T-helper 17 cell (primary cell): ENCODE measurements at places on chromosomes 4 and X. TPM values are rescaled to one million over a fixed set of nuclear protein-coding genes. Genes with fewer than 3 reads are reported as not detected.

DNA sequence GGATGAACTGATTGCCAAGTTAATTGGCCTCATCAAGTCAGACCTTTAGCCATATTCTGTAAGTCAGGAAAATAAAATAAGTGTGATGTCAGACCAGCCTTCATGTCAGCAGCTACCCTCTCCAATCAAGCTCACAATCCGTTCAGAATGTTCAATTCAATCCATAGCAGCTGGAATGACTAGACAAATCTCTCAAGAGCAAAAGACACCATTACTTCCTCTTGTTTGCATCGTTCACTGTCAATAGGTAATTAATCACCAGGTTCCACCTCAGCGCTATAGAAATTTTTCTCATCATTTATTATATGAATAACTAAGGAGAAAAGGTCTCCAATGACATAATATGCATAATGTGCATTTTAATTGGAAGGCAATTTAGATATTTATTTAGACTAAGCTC, 321.0 kb upstream of the GRIA3 start:
- DNase-seq: no peak

GRCh38 chr4:84966382-84967242, at the start of gene WDFY3:
Gene WDFY3, minus strand, starts transcription at chr4:84966690. Its CDS starts 106,099 bp downstream, at chr4:84860591.
- no peak for DNase-seq

DNA sequence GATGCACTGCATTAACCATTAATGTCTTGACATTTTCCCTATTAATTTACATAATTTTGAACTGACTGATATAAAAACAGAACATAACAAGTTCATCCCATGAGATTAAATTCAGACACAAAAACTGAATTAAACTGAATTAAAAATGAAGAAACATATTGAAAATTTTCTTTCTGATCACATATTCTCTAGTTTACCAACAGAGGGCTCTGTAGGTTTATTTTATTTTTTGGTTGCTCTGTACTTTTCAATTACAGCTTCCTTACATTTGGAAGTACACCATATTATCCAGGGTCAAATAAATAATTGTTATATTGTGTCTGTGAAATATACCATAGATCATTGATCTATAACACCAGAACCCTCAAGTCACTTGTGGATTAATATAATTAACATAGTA, 27.3 kb upstream of the CT83 start:
- no peak for DNase-seq

DNA sequence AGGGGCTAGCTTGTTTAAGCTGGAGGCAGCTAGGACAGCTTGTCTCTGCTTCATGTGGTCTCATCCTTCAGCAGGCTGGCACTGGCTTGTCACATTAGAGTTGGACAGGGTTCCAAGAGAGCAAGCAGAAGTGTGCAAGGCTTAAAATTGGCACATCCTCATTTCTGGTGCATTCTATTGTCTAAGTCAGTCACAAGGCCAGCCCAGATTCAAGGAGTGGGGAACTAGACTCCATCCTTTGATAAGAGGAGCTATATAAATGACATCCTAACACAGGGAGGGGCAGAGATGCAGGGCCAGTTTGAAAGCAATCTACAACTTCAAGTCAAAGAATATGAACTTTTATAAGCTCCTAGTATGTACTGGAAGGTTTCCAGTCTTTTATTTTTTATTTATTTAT, 313.2 kb downstream of the PTTG2 start:
- no peak for DNase-seq

GRCh38 chrX:154384284-154384892, 5.3 kb downstream of the EMD start:
- no peak for DNase-seq

GRCh38 chr4:8819473-8820177, 52.0 kb downstream of the HMX1 start:
- no peak for DNase-seq

- DNase-seq: no peak
Observed at GRCh38 chr4:107120661-107121060, 84.5 kb upstream of the DKK2 start.

DNA sequence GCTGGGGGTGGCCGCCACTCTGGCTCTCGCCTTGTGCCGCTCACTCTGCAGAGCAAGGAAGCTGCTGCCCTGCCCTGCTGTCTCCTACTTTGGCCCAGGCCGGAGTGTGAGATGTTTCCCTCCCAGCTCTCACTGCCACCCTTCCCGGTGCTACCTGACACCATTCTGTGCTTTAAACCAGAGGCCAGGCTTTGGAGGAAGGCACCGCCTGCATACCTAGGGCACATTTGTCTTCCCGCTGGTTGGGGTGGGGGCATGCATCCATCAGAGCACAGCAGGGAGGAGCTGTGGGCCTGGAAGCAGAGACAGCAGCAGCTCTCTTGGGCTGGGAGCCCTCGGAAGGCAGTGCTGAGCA, 96.9 kb upstream of the PSAPL1 start:
- no peak for DNase-seq

DNA sequence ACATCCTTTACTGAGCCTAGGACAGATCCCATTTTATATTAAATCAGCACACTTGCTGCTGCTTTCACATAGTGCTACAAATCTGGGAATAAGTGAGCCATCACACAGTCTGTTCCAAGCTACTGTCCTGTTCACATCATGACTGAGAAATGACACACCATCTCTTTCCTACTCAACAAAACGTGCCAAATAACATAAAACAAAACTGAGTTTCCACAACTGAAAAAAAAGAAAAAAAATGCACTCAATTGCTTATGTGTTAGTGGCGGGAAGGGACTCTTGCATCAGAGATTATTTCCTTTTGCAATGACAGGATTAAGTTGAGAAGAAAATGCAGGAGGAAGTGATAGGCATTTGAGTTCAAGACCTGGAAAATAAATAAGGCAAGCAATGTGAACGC, 109.0 kb downstream of the SHROOM4 start:
- DNase-seq: no peak

GRCh38 chrX:29636331-29636730, 579.0 kb upstream of the MAGEB2 start:
- no peak for DNase-seq

DNA sequence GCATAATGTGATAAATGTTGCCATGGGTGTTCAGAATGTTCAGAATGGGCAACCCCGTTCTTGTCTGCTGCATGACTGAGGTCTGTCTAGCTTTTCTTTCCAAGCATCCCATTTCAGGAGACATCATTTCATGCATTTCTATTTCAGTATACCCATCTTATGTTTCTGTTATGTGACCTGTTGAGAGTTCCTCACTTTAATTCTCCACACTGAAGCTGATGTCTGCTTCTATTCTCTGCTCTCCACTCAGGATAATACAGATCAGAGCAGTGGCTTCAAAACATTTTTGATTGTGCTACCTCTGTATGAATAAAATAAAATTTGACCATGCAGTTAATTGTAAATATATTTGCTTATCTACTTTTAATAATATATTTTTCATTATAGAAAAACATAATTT, 398.6 kb downstream of the ARHGAP24 start:
- no peak for DNase-seq

GRCh38 chrX:19793471-19793870, 93.9 kb downstream of the SH3KBP1 start:
- DNase-seq: no peak

DNA sequence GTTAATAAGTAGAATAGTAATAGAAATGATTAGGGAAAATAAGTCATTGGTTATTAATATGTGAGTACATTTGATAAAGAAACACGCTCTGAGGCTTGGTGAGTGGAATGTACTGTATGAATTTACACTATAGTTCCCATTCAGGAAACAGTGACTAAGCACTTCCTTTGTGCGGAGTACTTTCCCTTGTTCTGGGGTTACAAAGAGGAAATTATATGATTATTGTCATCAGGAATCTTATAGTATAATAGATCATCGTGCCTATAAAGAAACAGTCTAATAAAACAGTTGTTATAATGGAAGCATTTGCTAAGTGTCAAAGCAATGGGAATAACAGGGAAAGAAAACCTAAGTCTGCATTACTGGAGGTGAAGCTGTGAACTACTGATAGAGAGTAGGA, 138.0 kb downstream of the RPA4 start:
- no peak for DNase-seq

DNA sequence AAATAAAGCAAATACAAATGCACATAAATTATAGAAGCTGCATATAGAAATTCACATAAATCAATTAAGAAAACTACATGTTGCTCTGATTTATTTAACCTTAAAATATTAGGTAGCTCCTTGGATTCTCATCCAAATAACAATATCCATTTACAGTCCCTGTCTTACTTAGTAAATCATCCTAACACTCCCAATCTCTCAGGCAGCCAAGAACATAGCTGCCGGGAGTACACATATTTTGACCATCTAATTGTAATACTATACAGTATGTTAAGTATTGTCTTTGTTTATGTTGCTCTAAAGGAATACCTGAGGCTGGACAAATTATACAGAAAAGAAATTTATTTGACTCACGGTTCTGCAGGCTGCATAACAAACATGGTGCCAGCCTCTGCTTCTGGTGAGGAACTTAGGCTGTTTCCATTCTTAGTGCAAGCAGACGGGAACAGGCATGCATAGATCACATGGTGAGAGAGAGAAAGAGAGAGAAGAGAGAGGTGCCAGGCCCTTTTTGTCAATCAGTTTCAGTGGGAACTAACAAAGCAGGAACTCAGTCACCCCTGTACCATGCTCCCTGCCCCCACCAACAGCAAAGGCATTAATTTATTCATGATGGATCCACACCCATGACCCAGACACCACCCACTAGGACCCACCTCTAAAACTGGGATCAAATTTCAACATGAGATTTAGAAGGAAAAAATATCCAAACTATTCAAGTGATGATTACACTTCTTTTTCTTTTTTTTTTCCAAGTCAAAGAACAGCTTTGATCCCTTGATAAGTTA, 614.8 kb upstream of the TECRL start:
- DNase-seq: no peak

- no peak for DNase-seq
Observed at GRCh38 chr4:40349561-40350198, 14.5 kb downstream of the CHRNA9 start.

DNA sequence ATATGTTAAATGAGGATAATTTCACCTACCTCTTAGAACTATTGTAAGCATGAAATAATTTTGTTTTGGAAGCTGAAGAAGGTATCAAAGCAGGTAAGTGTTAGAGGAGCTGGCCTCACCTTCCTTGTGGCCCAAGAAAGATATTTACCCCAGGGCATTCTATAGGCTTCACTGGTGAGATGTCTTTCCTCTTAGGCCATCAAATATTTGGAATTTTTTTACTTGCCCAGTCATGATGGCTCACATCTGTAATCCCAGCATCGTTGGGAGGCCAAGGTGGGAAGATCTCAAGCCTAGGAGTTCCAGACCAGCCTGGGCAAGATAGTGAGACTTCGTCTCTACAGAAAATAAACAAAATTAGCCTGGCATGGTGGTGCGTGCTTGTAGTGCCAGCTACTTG, 6.1 kb upstream of the SMS start:
- no peak for DNase-seq

- no peak for DNase-seq
Observed at GRCh38 chrX:132968296-132968949, 10.0 kb upstream of the HS6ST2 start.

DNA sequence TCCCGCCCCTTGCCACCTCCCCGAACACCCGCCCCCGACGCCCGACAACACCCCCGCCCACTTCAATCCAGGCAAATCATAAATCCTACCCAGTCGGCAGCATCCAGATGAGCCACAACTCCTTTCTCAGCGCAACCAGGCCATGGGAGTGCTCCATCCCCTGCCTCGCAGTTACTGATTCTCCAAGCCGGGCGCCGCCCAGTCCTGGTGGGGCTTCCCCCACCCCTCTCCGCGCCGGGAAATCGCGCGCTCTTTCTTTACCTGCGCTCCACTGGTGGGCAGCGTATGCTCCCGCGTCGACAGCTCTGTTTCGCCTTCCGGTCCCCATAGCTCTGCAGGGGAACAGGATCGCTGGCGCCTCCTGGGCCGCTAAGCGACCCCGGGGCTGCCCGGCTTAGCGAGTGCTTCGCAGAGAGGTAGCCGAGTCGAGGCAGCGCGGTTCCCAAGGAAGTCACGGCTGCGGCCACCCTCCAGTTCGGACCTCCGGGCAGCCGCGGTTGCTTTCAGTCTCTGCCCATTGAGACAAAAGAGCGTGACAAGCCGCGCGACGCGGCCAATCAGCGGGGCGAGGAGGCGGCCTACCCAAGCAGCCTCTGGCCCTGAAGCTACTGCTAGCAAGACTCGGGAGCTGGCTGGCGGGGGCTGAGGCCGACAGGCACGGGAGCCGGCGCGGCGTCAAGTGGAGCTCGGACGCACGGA, 43.7 kb upstream of the TMSB15B start:
- DNase-seq: peak; percentile 36

DNA sequence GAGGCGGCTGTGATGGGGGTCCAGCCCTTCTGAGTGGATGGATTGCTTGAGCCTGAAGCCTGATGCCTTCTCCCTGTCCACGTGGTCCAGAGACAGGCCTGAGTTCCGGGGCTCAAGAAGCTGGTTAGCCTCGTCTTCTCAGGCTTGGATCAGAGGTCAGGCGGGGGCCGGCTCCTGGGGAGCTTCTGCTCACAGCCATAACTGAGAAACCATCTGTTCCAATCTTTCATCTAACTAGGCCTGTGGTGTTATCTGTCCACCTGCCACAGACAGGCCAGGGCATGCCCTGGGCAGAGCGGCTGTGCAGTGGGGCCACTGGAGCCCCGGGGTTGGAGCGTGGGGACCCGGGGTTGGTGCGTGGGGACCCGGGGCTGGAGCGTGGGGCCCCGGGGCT, 63.1 kb downstream of the SORCS2 start:
- no peak for DNase-seq

IQSEC2 gene
- 1.9 TPM for total RNA-seq

SLC49A3 gene
- total RNA-seq: 1.1 TPM

AFP gene
- total RNA-seq: not detected

SPOCK3 gene
- not detected for total RNA-seq

ANKRD17 gene
- 49.3 TPM for total RNA-seq

RIBC1 gene
- total RNA-seq: 1.6 TPM
